ENCODE measurements at places on chromosomes 2 and 18.

GRCh38 chr18:6021306-6022073 is 126.2 kb upstream of the TMEM200C start:
- no peak for DNase-seq
- no peaks in the 10 kb centered on the region for H3K27me3 ChIP-seq
- H3K4me1 ChIP-seq = no peaks in the 10 kb centered on the region
- H3K36me3 ChIP-seq = no peaks in the 10 kb centered on the region

DNA sequence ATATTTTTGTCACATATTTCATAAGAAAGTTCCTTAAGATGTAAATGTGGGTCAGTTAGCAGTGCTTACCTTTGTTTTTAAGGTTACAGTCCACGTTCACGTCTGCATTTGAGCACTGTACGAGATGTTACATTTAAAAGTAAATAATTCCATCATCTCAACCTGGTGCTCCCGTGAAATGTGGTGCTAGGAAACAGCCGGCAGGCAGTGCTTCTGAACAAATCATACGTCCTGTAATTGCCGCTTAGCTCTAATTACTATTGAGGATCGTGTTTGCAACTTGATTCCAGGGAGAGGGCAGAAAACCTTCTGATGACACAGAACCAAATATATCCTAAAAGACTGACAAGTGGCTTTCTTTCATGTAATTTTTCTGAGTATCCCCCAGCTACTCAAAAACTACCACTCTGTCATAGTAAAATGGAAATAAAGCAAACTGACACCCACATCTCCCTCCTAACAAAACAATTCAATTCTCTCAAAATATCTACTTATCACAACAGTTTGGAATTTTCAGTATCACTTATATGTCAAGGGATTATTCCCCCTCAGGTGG is 297.8 kb upstream of the SESTD1 start:
- no peak overlapping the region for H3K4me3 ChIP-seq
- DNase-seq = no peak
- no peak overlapping the region for H3K27ac ChIP-seq
- peaks cover 29% of the 10 kb centered on the region for H3K4me1 ChIP-seq
- no peaks in the 10 kb centered on the region for H3K27me3 ChIP-seq

DNA sequence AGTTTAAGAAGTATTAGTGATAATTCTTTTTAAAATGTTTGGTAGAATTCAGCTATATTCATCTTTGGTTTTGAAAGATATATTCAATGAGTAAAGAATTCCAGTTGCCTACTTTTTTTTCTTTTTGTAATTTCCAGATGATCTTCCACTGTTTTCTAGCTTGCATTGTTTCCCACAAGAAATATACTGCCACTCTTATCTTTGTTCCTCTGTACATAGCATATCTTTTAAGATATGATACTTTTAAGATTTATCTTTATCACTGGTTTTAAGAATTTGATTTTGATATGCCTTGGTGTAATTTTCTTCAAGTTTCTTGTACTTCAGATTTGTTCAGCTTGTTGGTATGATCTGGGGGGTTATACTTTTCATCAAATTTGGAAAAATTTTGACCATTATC is 374.4 kb downstream of the PLCL1 start:
- DNase-seq = no peak
- no peak overlapping the region for H3K27ac ChIP-seq
- no peaks in the 10 kb centered on the region for H3K4me1 ChIP-seq
- H3K36me3 ChIP-seq = no peaks in the 10 kb centered on the region
- no peak overlapping the region for H3K4me3 ChIP-seq

- no peaks in the 10 kb centered on the region for H3K27me3 ChIP-seq
- no peak overlapping the region for H3K4me3 ChIP-seq
- H3K4me1 ChIP-seq = no peaks in the 10 kb centered on the region
- peaks cover 48% of the 10 kb centered on the region for H3K36me3 ChIP-seq
- DNase-seq = no peak
Observed at GRCh38 chr18:10546557-10547300, 20.9 kb downstream of the NAPG start.

- H3K27me3 ChIP-seq = no peaks in the 10 kb centered on the region
- no peak overlapping the region for H3K27ac ChIP-seq
- no peaks in the 10 kb centered on the region for H3K36me3 ChIP-seq
- peaks cover 20% of the 10 kb centered on the region for H3K4me1 ChIP-seq
- H3K4me3 ChIP-seq = no peak overlapping the region
Observed at GRCh38 chr2:162746310-162746709, 92.3 kb downstream of the KCNH7 start.

GRCh38 chr2:101012054-101012705 is 10.1 kb downstream of the RPL31 start:
- H3K27ac ChIP-seq = no peak overlapping the region
- no peak overlapping the region for H3K4me3 ChIP-seq
- peaks cover 4% of the 10 kb centered on the region for H3K36me3 ChIP-seq
- no peak for DNase-seq
- H3K4me1 ChIP-seq = no peaks in the 10 kb centered on the region
